ENCODE measurements at places on chromosomes 3 and 15.
A peak's percentile ranks its signal among the peaks of the same experiment; 100 is the strongest.

DNA sequence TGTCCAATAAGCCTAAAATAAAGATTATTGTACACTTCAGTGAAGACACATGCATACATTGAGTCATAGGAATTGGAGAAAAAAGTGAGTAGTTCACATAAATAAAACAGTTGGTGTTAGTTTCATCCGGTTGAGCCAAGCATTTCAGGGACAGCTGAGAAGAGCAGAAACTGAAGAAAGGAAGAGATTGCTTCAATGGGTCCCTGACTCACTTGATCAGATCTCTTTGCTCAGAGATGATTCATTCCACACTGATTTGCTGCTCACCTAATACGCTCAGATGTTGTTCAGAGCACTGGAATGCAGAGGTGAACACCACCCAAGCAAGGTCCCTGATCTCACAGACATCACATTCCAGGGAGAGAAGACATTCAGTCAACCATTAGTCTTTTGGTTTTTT, 93.7 kb downstream of the RAD18 start:
- no peak for DNase-seq

DNA sequence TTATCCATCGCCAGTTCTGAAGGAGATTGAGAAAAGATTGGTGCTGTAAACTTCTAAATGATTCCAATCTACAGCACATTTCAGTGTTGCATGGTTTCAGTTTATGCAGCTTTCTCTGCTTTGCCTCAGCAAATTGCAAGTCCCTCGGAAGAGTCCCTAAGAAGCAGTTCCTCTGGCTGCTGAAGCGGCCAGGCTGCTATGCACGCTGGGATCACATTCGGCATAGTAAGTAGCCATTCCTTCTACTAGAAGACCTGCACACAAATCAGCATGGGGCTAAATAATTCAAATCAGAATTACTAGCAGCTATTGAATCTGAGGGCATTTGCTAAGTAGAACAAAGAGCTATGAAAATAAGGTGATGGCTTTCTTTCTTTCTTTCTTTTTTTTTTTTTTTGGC, 769.5 kb downstream of the AGBL1 start:
- no peak for DNase-seq

DNA sequence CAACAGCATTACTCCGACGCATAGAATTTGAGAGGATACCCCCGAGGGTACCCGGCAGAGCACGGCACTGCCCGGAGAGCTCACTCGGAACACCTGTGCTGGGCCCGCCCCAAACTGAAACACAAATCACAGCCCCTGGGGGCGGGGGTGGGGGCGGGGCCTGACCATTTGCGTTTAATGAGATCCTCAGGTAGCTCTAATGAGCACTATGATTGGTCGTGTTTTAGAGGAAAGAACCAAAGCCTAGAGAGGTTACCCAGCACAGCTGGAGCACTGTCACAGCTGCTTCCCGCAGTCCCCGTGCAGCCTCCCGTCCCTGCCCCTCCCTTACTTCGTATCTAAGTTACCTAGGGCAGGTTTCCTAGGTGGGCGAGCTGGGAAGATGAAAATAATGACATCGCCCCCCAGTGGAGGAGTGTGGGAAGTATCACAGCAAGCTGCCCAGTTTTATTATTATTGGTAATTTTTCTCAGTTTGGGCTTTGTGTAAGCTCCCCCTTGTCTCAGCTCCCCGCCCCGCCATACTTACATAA, 187.1 kb downstream of the PDE8A start:
- DNase-seq, result peak; percentile 70

- DNase-seq, result no peak
Measured at GRCh38 chr15:100841426-100841825, 38.2 kb upstream of the ALDH1A3 start.

DNA sequence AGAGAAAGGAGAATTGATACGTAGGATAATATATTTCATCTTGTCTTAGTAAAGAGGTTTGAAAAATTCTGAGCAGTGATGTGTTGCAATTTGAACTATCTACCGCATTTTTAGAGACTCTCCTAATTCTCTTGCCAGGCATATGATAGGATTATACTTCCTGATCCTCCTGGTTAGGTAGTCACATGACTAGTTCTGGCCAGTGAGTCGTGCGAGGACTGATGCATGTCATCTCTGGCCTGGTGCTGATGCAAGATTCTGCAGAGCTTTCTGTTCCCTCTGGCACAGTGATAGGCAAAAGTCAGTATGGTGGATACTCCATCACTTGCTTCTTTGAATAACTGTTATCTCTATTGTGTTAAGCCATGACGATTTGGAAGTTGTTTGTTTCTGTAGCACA, 277.6 kb upstream of the NAALADL2 start:
- no peak for DNase-seq

DNA sequence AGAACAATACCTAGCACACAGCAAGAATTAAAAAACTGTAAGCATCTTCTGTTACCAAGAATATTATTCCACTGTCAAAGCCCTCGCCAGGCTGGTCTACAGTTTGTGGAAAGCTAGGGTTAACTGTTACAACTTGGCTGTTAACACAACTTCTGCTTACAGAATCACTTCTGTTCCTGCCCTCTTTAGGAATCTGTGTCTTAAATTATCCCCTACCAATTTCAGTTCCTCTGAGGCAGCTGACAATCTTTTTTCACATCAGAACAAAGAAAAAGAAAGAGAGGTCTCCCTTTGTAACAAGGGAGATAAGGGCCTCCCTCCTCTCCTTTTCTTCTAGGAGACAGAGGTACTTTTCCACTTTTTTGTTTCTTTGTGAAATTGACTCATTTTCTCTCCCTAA, 188.9 kb downstream of the FMN1 start:
- DNase-seq, result no peak

DNA sequence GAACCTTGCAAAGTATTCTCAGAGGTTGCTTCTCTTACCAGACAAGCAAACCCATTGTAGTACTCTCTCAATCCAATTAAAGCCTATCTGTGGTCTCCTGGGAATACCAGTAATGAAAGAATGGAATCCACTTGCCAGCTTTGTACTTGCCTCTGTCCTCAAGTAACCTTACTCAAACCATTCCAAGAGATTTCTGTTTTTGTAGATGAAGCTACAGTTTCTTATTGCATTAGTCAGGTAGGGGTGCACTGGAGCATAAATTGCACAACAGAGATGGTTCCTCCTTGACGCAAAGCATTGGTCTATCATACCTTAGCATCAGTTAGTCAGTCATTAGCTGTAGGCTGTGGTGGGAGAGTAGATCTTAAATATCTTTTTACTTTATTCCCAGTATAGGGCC, 52.9 kb downstream of the BTLA start:
- DNase-seq, result no peak

DNA sequence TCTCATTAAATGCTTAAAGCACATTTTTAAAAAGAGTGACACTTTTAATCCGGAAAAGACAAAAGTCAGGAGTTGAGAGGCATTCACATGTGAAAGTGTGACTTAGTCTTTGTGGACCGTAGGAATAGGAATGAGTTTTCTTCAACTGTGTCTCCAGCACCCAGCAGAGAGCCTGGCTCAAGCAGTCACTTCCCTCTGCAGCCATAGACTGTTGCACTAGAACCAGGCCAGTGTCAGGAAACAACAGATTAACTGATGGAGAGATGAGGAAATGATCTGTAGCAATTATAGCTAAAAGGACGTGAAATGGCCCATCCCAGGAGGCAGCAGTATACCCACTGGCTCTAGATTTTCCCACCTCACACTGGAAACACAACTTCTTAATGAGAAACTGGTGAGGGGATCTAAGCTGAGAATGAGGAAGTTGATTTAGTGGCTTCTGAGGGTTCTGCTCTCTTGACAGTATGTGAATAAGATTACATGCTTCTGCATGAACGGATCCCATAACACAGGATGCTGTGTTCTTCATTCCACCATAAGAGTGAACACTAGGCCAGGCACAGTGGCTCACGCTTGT, 19.8 kb downstream of the CFAP92 start:
- DNase-seq, result no peak

DNA sequence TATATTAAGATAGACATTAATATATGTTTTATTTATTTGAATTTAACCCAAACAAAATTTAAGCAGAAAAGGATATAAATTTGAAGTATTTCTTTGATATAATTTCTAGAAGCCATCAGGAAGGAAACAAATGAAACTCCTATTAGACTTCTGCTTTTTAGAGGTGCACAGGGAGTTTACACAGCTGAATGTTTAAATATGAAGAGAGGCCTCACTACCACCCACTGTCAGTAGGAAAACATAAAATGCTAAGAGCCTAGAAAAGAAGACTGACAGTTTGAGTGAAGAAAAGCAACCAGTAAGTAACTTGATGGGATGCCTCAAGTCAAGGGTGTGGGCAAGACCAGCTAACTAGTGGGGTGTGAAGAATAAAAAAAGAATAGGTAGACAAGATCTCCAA, 19.7 kb downstream of the PLSCR2 start:
- no peak for DNase-seq

GRCh38 chr3:126946405-126946804, 36.5 kb upstream of the PLXNA1 start:
- no peak for DNase-seq

DNA sequence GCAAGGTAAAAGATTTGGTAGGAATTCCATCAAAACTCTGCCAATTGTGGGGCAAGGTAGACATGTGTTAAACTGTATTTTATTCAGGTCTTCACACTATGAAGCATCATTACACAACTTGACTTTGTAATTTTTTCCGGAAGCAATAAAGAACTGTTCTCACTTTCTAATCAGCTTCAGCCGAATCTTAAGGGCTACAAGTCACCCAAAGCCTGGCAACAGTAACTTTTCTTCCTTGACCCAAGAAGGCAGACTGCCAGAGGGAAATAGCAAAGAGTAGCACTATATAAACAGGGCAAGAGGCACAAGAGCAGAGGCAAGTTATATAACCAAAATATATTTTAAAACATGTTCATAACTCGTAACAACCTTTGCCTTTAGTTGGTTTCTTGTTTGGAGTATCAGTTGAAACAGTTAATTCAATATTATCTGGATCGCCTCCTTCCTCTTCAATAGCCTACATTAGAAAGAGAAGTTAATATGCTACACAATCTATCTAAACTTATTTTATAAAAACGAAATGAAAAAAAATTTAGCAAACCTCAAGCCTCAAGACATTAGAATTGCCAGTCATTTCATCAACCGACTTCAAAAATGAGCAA, 1.4 kb downstream of the SLTM start:
- DNase-seq, result no peak

DNA sequence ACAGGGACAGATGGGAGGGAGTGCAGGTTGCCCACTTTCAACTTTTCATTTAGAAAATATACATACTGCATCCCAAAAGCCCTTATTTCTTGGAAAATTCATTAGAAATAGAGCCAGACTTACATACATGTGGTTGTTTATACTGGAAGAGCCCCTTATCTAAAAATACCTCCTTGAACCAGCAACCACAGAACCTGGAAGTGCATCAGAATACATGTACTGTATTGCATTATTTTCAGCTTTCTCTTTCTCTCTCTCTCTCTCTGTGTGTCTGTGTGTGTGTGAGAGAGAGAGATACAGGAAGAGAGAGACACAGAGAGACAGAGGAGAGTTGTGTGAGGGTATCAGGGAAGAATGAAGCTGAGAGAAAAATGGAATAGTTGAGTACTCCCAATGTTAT, 29.5 kb upstream of the LSAMP start:
- DNase-seq, result no peak
